Fibroblast of the conjunctiva (primary cell): ENCODE measurements at places on chromosomes 5 and 9.

DNA sequence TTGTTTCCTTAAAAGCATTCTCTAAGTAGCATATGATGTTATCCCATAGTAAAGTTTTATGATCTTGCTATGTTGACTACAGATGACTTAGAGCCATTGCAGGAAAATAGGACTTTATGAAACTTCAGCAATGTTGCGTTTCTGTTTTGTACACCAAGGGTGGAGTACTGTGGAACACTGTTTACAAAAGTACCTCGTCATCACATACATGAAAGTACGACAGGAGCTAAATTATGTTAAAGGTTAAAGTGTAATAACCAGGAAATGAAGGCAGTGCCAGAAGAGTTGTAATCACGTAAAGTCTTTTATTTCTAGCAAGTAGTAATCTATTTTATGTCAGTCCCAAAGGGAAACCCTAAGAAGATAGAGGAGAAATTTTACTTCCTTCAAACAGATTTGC lies 50.9 kb downstream of the C9orf85 start:
- no peak for DNase-seq

DNA sequence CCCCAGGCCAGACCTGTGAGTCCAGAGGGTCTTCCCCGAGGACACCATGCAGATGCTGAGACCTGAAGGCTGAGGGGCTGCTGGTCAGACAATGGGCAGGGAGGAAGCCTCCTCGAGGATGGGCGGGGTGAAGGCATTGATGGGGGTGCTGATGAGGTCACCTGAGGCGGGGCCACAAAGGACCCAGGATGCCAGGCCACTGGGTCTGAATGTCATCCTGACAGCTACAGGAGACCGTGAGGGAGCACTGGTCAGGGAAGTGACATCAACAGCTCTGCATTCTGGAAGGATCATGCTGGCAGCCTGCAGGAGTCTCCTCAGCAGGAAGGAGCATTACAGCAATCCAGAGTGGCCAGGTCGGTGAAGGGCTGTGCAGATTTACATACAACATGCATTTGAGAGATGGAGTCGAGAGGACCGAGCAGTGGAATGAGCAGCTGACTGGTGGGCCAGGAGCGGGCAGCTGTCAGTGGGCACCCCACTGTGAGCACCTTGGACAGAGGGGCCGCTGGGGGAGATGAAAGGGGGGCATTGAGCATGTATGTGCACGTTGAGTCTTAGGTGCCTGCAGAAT lies 77.7 kb upstream of the ADAMTS2 start:
- DNase-seq, result no peak

GRCh38 chr5:158198636-158199035 lies 339.7 kb upstream of the CLINT1 start:
- DNase-seq, result no peak

- DNase-seq, result no peak
Measured at GRCh38 chr9:76534026-76534425, 75.0 kb downstream of the GCNT1 start.

DNA sequence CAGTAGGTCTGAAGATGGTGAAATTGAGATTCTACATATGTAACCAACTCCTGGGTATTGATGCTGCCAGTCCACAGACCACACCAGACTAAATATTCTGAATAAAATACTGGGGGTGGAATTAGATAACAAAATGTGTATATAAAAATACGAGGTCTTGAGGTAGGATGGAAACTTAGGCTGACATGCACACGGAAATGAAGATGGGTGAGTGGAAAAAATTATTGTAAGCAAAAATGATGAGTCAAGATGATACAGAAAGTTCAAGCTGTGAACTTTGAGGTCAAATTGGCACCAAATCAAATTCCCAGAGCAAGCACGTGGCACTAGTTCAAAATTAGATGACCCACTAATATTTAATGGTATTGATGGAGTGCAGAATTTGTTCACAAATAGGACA lies 713.4 kb upstream of the ACO1 start:
- DNase-seq, result no peak

DNA sequence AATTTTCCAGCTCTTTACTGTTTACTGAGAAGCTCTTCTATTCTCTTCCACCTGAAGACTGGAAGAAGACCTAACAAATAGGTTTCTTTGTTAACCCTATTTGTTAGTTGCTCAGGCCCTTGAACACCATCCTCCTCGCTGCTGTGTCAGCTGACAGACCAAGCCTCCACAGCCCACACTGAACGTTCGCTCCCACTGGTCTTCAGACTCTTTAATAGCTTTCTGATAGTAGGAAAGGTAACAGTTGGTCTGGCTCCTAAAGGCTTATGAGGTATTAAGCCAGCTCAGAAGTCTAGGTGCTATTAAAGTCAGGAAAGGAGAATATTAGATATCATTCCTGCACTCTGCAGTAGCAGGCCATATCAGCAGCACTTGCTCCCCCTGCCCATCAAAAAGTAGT lies 23.3 kb upstream of the F2R start:
- no peak for DNase-seq

DNA sequence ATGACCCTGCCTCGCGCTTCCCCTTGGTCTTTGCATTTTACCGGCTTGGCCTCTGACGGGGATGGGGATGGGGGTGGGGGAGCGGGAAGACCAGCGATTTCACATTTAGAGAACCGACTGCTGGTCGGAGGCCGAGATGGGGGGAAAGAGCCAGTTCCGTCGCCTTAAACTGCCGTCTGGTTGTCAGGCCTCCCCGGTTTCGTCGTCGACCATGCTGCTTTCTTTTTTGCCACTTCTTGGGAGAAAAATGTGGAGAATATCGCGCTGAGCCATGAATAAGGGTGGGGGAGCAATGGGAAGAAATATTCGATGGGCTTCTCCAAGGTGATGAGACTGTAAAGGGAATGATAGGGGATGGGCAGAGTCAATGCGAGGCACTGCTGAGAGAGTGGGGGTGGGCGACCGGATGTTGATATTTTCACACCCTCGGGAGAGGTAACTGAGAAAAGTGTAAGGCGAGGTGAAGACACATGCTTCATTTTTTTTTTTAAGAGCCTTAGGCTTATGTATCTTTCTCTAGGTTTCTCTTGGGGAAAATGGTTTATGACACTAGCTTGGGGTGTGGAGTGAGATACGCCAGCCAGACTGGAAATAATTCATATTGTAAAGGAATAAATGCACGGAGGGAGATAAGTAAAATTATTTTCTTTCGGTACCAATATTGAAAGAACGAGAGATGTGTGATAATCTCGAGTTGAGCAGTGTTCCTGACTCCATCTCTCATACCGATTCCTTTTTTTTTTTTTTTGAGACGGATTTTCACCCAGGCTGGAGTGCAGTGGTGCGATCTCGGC lies 1.1 kb downstream of the KIF2A start:
- DNase-seq, result peak; percentile 22

DNA sequence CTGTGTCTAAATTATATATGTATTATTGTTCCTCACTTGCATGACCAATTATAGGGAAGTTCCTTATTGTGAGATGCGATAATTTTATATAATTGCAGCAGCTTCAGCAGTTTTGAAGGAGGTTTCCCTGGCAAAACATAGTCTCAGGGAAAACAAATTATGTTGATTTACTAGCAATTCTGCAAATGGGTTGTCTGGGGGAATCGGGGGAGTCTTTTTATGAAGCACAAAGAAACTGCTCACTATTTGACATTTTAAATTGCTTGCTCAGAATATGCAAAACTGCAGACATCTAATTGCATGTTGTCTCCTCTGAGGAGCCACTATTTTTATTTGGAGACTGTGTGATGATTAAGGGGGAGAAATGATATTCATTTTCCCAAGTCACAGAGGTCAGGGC lies 361.6 kb downstream of the YTHDC2 start:
- DNase-seq, result no peak
